NCI-H446 treated with DMSO at 0.1 percent for 48 hours (cell line): ENCODE measurements at places on chromosomes 7 and 10.

- DNase-seq: no peak
Observed at GRCh38 chr7:115822801-115823200, 207.8 kb downstream of the TFEC start.

- no peak for DNase-seq
Observed at GRCh38 chr7:29044554-29044953, 86.4 kb upstream of the TRIL start.

- no peak for DNase-seq
Observed at GRCh38 chr7:146781352-146782116, 664.9 kb downstream of the CNTNAP2 start.

DNA sequence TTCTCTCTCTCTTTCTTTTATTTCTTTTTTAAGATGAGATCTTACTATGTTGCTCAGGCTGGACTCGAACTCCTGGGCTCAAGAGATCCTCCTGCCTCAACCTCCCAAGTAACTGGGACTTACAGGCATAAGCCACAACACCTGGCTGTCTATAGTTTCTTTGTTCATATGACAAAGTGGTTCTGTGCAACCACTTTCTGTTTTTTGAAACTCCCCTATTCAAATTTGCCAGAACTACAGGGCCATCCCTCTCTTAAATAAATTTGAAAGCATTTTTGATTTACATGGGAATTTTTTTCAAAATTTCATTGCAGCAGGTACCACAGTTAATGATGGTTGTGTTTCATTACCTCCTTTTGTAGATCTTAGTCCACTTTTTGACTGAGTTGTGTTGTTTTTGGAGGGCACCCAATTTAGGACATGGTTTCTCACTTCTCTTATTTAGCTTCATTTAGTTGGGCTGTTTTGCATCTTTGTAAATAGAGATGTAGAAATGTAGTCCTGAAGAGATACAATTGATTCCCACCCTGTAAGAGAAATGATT is 119.2 kb downstream of the LRRC4 start:
- DNase-seq: no peak

GRCh38 chr10:73262105-73262730 is 9.8 kb upstream of the MRPS16 start:
- no peak for DNase-seq

DNA sequence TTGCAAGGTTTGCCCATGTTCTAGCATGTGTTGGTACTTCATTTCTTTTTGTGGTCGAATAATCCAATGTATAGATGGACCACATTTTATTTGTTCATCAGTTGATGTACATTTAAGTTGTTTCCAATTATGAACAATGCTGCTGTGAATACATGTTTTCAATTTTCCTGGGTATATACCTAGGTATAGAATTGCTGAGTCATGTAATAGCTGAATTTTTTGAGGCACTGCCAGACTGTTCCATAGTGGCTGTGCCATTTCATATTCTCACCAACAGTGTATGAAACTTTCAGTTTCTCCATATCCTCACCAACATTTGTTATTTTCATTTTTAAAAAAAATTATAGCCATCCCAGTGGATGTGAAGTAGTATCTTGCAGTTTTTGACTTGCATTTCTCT is 90.5 kb downstream of the EZH2 start:
- DNase-seq: no peak
